ENCODE measurements at places on chromosomes 13 and 19.

DNA sequence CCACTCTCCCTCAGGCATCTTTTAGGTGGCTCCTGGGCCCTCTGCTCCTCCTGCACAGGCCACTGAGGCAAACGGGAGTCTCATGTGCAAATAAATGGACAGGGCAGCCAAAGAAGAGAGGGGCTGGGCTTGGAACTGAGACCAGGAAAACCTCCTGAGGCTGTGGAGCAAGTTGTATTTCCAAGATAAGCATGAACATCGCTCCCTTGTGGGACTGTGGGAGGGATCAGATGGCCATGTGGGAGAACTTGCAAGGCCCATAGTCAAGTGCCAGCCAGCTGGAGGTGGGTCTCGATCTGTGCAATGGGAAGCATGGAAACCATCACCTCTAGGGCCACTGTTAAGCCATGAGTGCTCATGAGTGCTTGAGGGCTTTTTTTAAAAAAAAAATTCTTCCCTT, 24.9 kb downstream of the MED26 start:
- no peak for DNase-seq

DNA sequence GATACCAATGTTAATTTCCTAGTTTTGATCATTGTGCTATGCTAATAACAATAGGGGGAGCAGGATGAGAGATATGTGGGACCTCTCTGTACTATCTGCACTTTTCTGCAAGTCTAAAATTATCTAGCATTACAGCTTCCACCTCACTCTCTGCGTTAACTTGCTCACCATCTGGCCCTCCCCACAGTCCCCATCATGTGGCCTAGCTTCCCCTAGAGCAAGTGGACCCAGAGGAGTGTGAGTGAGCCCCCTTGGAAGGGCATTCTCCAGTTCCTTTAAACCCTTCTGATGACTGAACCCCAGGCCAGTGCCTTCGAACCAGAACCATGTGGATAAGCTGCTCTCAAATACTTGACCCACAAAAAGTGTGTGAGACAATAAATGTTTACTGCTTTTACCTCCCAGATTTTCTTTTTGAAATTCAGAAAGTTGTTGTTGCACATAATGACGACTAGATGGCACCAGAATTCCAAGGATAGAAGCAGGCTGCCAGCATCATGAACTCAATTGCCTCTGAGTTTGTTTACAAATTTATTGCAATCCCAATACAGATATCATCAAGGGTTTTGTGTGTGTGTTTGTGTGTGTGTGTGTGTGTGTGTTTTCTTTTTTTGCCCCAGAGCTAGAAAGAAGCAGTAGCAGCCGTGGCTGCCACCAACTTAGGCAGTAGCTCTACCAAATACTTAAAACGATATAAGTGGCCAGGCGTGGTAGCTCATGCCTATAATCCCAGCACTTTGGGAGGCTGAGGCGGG, 49.0 kb upstream of the ZNF780A start:
- DNase-seq: peak; percentile 64

DNA sequence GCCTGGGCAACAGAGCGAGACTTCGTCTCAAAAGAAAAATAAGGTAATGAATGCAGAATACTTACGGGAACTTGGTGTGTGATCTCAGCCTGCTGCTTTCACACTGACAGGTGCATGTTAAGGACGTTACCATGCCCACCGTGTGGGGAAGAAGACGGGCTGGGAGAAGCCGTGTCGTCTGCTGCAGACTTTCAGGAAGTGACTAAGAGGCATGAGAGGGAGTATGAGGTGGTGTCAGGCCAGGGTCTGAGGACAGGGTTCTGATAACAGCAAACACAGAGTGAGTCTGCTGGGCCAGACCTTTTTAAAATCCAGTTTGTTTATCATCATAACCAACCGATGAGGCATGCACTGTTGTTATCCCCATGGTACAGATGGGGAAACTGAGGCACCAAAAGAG, 13.6 kb upstream of the GALP start:
- no peak for DNase-seq

GRCh38 chr19:38919837-38920601, 8.0 kb upstream of the CCER2 start:
- no peak for DNase-seq

DNA sequence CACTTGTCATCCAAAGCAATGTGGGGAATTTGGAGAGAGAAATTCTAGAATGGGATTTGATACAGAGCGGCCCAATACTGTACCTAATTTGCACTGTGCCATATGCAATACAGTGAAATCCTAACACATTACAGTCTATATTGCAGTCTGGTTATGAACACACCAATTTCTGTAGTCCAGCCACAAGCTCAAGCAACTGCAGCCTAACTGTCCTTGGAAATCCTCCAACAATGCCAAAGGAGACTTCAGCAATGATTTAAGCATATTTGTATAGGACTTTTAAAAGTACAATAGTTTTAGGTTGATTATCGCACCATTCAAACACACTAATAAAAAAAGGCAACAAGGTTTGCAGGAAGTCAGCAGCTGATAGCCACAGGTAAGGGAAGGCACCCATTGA, 17.3 kb downstream of the DIAPH3 start:
- DNase-seq: no peak

DNA sequence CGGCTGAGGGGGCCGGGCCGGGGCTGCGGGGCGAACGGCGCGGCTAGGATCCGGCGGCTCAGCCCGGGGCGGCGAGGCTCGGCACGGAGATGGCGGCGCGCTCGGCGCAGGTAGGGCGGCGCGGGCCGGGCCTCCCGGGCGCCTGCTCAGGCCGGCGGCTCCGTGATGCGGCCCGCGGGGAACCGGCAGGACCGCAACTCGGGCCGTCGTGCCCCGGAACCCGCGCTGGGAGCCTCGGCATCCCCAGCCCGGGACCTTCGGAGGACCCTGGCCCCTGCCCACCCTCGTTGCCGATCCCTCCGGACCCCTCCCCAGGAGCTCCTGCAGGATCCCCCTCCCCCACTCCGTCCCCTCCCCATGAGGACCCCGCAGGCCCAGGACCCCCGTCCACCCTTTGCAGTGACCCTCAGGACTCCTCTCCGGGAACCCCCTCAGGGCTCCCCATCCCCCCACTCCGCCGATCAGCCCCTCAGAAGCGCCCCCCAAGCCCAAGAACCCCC, 304 bp downstream of the EVI5L start:
- no peak for DNase-seq

GRCh38 chr19:39692166-39692565, 12.1 kb upstream of the LGALS14 start:
- peak; percentile 47 for DNase-seq

- no peak for DNase-seq
Observed at GRCh38 chr19:46928951-46929350, 68.2 kb downstream of the ARHGAP35 start.

DNA sequence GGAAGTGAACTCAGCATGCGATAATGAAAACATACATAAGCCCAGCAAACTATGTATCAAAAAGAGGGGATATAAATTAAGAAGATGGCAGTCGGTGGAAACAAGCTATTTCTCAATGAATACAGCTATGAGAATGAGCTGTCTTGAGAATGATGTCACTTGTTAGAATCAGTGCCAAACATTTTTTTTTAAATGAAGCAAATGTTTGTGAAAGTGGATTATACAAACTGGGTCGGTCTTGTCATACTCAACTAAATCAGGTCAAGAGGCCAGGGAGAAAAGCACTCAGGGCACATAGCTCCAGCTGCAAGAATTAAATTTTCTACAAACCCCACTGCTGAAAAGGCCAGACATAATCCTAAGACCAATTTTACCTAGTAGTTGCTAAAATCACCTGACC, 1048.4 kb downstream of the SLITRK1 start:
- no peak for DNase-seq

DNA sequence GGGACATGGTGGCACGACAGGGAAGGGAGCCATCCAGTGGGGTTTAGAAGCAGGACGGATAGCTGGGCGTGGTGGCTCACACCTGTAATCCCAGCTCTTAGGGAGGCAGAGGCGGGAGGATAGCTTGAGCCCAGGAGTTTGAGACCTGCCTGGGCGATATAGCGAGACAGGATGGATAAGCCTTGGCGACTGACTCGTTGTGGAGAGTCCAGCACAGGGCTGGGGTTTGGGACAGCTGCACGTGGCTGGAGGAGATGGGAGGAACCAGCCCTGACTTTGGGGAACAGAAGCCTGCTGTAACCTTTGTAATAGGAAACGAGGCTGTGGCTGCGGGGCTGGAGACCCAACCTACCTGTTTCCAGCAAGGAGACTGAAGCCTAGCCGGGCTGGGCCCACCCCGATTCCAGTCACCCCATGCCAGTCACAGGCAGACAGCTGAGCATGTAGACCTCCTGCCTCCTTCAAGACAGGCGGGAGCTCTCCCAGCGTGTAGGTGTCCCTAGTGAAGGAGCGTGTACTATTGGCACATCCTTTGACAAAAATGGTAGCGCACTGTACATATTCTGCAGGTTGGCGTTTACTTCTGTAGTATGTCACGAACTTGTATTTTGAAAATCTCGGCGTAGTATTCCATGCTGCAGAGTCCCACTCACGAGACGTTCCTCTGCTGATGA, 8.0 kb downstream of the LENG1 start:
- no peak for DNase-seq

DNA sequence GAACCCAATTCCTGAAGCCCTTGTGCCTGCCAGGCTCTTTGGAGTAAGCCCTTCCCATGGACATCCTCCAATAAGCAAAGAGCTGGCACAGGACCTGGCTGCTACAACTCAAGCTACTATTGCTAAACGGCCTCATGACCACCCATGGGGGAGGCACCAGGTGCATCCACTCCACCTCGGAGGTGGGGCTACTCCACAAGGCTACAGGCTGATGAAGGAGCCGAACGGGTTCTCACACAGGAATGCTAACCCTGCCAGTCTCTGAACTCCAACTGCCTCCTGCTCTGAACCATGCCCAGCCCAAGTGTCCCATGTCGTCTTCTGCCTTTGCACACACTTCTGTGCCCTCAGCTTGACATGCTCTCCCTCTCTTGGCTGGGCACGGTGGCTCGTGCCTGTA, 10.0 kb downstream of the SYMPK start:
- DNase-seq: no peak

DNA sequence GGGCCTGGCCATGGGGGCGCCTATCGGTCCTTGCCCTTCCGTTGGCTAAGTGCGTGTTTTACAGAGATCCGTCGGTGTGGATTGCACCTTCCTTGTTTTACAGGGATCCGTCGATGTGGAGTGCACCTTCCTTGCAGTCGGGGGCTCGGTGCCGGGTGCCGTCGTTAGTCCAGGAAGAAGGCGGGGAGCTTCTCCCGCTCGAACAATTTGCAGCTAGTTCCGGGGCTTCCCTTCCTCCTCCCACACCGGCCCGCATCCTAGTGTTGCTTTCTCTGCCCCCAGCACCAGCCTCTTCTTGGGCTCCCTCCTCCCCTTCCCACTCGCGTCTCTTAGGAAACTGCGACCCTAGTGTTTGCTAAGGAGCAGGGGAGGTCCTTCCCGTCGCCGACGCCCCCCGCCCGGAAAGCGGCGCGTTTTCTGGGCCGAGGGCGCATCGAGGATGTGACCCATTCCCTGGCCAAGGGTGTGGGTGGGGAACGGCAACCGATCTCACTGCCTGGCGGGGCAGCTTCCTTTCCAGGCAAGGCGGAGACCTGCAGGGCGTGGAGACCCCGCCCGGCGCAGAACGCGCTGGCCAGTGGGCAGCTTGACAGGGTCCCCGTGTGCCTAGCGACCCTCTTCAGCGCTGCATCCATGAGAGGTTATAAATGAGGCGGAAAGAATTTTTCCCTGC, 75.7 kb upstream of the ZNF91 start:
- no peak for DNase-seq

- DNase-seq: peak; percentile 68
Observed at GRCh38 chr19:1568320-1569019, at the start of gene MEX3D. Gene MEX3D (minus strand): TSS chr19:1568325. CDS start chr19:1568058, 267 bp downstream.

DNA sequence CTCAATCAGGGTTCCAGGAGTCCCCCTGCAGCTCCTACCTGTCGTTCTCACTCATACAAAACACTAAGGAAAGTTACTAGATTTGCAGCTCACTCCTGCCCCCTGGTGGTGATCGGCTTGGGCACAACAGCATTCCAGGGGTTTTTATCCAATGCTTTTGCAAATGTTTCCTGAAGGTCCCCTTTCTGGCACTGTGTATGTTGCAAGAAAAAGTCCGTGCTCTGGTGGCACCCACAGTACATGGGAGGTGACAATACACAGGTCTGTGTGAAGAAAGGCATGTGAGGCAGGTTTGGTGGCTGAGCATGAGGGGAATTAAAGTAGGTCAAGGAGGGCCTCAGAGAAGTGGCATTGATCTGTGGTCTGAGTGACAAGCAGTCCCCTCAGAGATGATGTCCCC, 8.6 kb upstream of the TYK2 start:
- peak; percentile 79 for DNase-seq

GRCh38 chr13:106534639-106535551, 567 bp downstream of the EFNB2 start:
- DNase-seq: peak; percentile 24

DNA sequence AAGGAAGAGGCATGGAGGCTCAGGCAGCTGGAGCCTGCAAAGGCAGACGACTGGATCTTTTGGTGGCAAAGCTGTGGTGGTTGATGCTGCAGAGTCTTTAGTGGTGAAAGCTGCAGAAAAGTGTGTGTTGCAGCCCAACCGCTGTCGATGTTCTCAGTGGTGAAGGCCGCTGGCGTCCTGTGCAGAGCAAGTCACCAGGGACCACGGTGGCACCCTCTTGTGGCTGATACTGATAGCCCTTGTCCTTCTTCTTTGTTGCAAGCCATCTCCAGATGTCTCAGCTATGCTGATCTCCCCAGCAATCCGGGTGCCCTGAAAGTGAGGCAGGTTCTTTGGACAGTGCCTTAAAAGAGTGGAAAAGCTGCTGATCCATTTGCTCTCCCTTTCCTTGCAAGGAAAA, 610.9 kb upstream of the PCDH9 start:
- DNase-seq: no peak

DNA sequence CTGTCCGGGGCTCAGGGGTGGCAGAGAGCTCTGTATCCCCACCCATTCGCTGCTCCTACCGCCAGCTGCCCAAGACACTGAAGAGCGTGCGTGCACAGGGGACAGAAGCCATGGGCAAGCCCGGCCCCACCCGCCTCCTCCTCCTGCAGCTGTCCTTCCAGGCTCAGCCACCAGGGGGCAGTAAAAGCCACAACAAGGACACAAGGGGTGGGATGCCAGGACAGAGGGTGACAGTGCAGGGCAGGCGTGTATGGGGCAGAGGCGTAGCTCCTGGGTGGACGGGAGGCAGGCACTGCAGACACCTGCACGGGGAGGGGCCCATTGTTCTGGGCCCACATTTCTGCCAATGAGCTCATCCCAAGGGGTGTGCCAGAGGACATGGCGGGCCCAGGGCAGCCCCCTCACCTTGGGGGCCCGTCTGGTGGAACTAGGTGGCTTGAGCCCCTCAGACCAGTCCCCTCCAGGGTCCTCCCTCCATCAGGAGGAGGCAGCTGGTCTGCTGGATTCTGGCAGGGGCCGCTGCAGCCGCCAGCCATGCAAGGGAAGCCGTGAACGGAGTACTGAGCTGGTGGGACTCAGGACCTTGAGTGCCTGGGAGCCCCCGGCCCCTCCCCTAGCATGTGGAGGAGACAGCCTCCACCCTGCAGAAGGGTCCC, 61.2 kb downstream of the MLLT1 start:
- DNase-seq: peak; percentile 44

GRCh38 chr19:12611361-12611699, 610 bp downstream of the ZNF791 start:
- peak; percentile 82 for DNase-seq

- DNase-seq: peak; percentile 97
Observed at GRCh38 chr19:21082011-21082975, at the start of gene ZNF714. Gene ZNF714 (plus strand): TSS chr19:21082203. CDS start chr19:21098269, 16,066 bp downstream.
